ENCODE measurements at places on chromosomes 7 and 10.

DNA sequence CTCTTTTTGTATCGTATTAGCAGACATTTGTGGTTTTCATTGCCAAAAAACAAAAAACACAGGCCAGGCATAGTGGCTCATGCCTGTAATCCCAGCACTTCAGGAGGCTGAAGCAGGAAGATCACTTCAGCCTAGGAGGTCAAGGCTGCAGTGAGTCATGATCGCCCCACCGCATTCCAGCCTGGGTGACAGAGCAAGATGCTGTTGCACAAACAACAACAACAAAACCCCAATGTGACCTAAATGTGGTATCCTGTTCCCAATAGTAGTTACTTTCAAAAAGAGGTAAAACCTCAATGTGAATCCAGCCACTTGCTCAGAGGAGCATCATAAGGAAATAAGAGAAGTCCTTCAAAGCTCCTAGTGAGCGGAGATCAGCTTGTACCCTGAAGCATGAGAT, 45.8 kb upstream of the SKAP2 start:
- DNase-seq = no peak

DNA sequence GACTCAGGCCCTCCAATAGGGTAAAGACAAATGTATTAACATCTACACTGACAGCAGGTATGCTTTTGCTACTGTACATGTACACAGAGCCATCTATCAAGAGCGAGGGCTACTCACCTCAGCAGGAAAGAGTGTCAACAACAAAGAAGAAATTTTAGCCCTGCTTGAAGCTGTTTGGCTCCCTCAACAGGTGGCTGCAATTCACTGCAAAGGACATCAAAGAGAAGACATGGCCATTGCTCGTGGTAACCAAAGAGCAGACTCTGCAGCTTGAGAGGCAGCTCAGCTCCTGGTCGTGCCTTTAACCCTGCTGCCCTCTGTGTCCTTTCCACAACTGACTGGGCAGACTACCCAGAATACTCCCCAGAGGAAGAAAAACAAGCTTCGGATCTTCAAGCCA, 5.1 kb downstream of the AKR1B15 start:
- no peak for DNase-seq

- DNase-seq = no peak
These were observed 3.6 kb upstream of the COPG2 start for GRCh38 chr7:130672146-130672545.

GRCh38 chr7:98211221-98211675, at the start of gene BHLHA15:
Gene BHLHA15, plus strand, starts transcription at chr7:98211439. Its CDS starts 871 bp downstream, at chr7:98212310.
- no peak for DNase-seq

DNA sequence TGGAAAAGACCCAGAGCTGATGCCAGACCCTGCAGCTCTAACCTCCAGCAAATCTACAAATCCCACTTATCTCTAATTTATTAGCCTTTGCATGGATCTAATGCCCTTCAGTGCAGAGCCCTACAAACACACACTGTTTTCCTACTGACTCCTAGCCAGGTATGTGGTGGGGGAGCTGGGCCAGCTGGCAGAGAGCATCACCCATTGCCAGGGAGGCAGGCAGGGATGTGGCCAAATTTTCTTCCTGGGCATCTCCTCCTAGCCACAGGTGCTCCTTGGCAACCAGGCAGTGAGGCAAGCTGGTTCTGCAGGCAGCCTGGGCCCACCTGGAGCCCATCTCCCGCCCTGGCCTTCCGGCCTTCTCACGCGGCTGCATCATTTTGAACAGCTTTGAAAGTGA, 55.9 kb upstream of the EMX2 start:
- DNase-seq = no peak

GRCh38 chr7:8833355-8833754, 399.9 kb downstream of the NXPH1 start:
- no peak for DNase-seq

DNA sequence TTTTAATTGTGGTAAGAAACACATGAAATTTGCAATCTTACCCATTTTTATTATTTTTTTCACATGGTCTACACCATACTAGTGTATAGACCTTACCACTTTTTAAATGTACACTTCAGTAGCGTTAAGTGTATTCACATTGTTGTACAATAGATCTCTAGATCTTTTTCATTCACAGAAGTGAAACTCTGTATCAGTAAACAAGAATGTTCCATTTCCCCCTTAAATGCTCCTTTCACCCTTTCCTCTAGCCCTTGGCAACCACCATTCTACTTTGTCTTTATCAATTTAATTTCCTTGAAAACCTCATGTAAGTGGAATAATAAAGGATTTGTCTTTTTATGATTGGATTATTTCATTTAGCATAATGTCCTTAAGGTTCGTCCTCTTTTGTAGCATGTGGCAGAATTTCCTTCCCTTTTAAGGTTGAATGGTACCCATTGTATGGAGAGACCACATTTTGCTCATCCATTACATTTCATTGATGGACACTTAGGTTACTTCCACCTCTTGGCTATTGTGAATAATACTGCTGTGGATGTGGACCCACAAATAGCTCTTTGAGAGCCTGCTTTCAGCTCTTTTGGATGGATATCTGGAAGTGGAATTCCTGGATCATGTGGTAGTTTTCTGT, 45.7 kb downstream of the SNX10 start:
- DNase-seq = no peak

DNA sequence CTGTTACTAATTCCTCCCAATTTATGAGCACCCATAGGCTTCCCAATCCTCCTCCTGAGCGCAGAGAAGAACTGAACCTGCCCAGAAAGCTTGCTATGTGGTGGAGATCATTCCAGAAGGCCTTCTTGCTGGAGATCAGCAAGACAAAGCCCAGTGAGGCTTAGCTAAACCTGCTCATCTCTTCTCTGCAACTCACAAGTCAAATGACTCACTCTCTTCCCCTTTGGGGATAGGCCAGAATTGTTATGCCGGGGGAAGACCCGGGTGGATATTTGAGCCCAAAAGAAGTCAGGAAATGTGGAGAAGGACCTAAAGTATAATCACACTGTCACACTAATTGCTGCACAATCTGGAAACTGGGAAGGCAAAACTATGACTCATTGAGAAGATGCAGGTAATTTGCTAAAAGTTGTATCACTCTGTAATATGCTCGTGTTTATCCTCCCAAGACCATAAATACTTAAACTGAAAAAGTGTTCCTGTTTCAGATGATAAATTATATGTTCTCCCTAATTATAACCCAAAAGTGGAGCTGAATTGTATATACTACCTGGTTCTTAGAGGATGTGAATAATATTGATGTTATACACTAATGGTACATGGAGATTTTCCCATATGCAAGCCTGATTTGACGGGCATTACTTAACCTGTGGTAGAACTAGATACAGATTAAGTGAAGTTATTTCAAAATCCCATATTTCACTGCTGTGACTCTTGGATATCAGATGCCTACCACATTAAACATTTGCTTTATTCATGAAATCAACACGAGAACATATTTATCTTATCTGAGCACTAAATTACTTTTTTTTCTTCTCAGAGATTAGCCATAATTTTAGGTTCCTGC, 6.4 kb downstream of the NEBL start:
- DNase-seq = no peak

- no peak for DNase-seq
These were observed 335.7 kb downstream of the SFMBT2 start for GRCh38 chr10:7075110-7075509.

GRCh38 chr7:85508642-85509410, 322.0 kb upstream of the SEMA3D start:
- no peak for DNase-seq

GRCh38 chr10:80154978-80155695, 22.6 kb downstream of the PLAC9 start:
- DNase-seq = no peak

DNA sequence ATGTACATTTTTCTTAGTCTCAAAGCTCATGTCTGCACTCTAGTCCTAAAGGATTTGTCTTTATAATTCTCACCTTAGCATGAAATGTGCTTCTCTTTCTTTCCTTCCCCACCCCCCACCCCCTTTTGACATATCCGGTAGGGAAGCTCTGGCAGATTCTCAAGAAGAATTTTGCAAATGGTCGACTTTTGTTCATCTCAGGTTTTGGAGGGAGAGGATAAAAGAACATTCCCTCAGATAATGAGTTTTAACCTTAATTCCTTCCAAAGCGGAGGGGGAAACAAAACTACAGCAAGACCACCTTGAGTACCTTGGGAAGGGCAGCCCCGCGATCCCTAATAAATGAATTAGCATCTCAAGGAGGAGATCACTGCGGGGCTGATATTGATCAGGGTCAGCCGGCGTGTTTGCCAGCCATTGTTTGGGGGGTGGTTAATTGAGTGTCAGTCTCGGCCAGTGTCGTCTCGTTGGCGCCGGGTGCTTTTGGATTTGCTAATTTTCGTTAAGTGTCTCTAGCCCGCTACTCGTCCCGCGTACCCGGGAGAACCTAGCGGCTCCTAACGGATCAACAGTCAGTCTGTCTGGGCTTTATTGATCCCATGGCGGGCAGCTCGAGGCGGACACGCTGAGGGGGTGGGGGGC, 874 bp upstream of the BAMBI start:
- no peak for DNase-seq

DNA sequence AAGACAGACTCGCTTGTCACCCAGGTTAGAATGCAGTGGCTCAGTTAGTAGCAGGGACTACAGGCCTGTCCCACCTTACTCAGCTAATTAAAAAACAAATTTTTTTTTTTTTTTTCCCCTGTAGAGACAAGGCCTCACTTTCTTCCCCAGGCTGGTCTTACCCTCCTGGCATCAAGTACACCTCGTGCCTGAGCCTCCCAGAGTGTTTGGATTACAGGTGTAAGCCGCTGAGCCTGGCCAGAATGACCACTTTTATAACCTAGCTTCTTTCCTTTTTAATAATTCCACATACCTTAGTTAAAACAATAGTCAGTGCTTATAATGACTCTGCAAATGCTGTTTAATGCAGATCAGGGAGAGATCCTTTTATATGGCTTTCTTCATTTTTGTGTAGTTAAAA, 31.3 kb downstream of the RSBN1L start:
- no peak for DNase-seq

- no peak for DNase-seq
These were observed 42.1 kb upstream of the NKX6-2 start for GRCh38 chr10:132827861-132828539.

- no peak for DNase-seq
These were observed 32.7 kb downstream of the RBM28 start for GRCh38 chr7:128311013-128311412.

DNA sequence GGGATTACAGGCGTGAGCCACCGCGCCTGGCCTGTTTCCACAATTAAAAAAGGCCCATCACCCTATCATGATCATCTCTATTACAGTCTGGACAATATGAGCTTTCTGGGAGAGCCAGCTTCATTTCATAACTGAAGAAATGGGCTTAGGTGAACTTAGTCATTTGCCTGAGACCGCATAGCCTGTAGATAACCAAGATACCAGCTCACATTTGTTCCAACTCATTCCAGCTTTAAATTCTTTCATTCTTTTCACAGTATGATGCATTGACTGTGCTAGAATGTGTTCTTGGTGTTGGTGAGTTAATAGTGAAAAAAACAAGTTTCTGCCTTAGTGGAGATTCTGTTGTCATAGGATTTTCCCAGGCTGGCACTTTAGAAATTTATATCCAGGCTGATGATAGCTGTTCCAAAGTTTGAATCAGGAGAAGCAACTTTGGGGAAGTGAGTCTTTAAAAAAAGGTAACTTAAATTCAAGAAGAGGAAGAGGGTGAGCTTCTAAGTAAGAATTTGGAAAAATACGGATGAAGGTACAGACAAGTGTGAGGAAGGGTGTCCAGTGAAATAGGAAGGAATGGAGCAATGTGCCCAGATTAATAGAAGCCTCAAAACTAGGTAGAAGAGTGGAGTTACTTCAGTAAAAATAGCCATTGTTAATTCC, 2.1 kb upstream of the H2AZ2 start:
- DNase-seq = no peak

DNA sequence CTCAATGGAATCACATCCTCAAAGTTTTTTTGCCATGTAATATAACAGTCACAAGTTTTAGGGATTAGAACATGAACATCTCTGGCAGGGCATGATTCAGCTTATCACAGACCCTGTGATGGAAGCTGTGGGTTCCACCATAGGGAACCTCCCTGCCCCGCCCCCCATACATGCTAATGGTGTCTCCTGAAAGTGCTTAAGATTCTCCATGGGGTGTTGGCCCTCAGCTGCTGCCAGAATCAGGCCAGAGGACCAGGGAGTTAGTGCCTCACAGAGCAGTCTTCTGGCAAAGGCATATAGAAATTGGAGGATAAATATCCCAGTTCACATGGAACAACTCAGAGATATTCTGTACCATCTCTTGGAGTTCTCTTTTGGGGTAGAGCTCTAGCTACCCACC, 119.4 kb downstream of the RAB11FIP2 start:
- DNase-seq = no peak

DNA sequence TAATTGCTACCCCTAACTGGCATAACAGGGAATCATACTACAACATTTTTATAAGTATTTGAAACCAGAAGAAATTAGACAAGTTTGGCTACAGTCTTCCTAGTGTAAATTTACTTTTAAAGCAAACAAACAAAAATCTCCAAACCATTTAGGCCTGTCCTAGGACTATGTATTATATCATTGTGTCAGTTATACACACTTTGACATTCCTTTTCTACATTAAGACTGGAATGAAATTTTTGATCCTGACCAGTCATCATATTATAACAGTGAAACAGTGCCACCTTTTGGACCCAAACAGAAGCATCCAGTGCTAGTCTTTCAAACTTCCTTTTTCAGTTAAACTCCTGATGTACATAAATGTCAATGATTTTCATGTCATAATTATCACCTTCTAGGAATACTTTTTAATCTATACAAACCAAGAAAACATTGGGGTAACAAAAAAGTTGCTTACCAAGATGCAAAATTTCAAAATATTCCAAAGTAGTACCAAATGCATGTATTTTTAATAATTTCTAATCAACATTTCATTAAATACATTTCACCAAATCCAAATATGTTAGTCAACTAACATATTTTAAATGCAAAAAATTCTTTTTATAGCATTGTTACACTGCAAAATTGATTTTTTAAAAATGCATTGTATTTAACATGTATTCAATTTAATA, 75.7 kb downstream of the IMMP2L start:
- DNase-seq = no peak

DNA sequence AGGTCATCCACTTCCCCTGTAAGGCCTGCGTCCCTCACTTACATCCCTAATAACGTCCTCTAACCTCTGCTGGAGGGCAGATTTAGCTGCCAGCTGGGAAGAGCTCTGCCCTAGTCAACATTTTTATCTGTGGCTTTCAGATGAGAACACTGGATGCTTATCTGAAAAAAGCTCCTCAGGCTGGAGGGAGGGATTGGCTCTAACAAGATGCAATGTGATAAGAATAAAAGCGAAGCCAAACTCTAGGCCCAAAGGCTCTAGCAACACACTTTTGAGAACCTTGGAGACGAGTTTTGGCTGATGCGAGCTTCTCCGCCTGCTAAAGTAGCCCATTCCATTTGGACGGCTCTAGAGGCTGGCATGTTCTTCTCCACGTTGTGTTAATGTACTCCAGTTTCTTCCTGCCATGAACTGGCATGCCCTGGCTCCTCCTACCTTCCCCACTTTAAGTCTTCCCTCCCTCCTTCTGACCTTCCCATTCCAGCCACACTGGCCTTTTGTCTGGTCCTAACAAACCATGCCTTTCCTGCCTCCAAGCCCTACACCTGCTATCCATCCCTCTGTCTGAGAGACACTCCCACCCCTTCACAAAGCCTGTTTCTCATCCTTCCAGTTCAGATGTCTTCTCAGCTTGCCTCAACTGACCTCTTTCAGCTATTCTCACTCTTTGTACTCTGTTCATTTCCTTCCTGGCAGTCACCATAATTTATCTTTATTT, 62.5 kb upstream of the ATRNL1 start:
- DNase-seq = no peak

Measured in NCI-H524 treated with DMSO at 0.1 percent for 48 hours (cell line).